Dermis blood vessel endothelial cell (primary cell): ENCODE measurements at places on chromosomes 16 and 17. TPM values are rescaled to one million over a fixed set of nuclear protein-coding genes. Genes with fewer than 3 reads are reported as not detected.

GRCh38 chr17:78022425-78022824 is 63.9 kb downstream of the TNRC6C start:
- no peak for DNase-seq

DNA sequence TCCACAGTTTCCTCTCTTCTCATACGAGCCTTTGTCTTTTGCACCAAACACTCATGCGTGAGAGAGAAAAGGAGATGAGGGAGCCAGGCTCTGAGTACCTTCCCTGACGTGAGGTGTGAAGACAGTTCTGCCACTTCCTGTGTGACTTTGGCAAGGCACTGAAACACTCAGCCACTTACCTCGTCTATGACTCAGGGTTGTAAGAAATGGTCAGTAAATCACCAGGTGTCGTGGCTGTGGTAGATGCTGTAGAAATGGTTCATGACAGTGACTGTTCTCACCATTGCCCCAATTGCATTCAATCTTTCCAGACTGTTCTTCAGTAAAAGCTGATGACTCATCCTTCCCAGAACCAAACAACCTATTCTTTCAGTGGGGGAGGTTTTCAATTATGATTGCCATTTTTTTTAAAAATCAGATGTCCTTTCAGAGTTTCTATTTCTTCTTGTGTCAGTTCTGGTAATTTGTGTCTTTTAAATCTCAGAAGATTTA is 49.2 kb upstream of the CBFA2T3 start:
- no peak for DNase-seq

- DNase-seq: no peak
These were observed 193.5 kb upstream of the KIF2B start for GRCh38 chr17:53629188-53629587.

GRCh38 chr17:4093456-4093855 is 49.4 kb downstream of the ZZEF1 start:
- no peak for DNase-seq

The DYNC1LI2 gene
- total RNA-seq: 112 and 219 TPM in 2 replicates

The IFT20 gene
- total RNA-seq: 35.3 and 61.4 TPM in 2 replicates

DNA sequence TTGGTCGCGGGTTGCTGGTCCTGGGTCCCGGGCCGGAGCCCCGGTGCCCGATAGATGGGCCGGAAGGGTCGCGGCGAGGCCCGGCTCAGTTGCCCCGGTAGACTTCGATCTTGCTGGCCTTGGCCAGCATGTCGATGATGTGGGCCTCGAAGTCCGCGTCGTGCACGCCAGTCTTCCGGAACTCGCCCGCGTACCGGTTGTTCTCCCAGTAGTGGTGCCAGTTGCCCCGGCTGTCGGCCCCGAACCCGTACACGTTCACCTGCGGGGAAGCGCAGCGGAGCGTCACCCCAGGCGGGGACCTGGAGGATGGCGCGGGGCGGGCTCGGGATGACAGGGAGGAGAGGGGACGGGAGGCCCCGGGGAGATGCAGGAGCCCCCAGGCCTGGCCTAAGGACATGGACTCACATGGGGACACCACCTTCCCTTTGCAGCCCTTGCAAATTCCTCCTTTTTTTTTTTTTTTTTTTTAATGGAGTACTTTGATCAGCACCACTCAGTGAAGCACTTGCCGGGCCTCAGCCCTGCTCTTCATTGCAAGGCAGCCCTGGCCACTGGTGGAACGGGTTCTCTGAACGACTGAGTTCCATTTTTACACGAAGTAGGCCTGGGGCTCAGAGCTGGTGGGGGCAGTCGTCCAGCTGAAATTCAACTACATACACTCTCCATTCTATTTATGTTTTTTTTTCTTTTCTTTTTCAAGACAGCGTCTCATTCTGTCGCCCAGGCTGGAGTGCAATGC is 35.1 kb downstream of the DDX19A start:
- no peak for DNase-seq

GRCh38 chr16:77459534-77460254 is 24.9 kb upstream of the ADAMTS18 start:
- DNase-seq: no peak

DNA sequence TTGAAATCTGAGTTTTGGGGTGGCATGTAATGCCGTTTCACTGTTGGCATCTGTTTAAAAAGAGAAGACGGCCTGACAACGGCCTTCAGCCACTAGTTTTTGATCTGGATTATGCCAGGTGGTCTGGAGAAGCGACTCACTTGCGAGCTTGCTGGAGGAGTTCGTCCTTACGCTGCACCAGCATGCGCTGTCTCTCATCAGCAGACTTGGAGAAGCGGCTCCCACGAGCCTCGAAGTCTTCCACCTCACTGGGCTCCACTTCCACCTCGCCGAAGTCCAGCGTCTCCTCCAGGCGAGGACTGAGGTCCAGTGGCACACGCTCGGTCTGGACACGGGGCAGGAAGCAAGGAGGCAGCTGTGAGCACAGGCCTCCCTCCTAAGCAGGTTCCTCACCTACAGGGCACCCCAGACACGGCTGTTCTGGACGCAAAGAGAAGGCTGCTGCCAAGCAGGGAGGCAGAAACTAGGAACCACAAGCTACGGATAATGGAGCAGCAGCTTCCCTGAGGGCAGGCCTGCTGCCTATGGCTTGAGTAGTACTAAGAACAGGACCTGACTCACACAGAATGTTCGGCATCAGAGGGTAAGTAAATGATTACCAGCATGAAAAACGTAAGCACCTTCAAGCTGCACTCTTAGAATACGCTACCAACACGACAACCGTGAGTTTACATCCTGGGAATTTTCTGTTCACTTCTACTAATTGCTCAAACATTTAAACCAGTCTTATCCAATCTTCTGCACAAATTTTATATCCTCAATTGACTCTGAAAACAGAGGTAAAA is 61.4 kb downstream of the AMFR start:
- DNase-seq: no peak

- DNase-seq: peak; percentile 20
These were observed 20.2 kb downstream of the NGFR start for GRCh38 chr17:49515196-49515770.

The CIBAR2 gene
- total RNA-seq: not detected in 2 replicates

DNA sequence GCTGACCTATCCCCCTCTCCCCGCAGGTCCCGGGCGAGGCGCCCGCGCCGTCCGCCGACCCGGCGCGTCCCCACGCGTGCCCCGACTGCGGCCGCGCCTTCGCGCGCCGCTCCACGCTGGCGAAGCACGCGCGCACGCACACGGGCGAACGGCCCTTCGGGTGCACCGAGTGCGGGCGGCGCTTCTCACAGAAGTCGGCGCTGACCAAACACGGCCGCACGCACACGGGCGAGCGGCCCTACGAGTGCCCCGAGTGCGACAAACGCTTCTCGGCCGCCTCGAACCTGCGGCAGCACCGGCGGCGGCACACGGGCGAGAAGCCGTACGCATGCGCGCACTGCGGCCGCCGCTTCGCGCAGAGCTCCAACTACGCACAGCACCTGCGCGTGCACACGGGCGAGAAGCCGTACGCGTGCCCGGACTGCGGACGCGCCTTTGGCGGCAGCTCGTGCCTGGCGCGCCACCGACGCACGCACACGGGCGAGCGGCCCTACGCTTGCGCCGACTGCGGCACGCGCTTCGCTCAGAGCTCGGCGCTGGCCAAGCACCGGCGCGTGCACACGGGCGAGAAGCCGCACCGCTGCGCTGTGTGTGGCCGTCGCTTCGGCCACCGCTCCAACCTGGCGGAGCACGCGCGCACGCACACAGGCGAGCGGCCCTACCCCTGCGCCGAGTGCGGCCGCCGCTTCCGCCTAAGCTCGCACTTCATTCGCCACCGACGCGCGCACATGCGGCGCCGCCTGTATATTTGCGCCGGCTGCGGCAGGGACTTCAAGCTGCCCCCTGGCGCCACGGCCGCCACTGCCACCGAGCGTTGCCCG is 10.3 kb downstream of the ZNF771 start:
- DNase-seq: peak; percentile 98

DNA sequence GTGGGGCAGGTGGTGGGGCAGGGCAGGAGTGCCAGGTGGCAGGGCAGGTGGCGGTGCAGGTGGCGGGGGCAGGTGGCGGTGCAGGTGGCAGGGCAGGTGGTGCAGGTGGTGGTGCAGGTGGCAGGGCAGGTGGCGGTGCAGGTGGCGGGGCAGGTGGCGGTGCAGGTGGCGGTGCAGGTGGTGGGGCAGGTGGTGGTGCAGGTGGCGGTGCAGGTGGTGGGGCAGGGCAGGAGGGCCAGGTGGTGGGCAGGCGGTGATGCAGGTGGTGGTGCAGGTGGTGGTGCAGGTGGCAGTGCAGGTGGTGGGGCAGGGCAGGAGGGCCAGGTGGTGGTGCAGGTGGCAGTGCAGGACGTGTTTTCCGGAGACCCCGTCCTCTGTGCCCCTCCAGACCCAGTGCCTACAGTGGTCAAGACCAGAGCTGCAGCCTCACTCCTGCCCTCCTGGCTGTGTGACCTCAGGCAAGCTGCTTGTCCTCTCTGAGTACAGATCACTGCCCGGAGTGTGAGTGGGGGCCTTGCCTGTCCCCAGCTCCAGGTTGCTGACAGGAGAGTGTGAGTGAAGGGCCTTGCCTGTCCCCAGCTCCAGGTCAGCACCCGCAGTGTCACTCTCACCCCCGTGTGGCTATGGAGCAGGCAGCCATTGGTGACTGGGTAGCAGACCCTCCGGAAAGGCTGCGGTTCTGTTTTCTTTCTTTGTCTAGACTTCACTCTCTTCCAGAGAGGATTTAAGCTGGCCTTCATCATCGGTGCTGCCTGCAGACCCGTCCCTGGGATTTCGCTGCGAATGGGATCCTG is 16.1 kb upstream of the NPTX1 start:
- no peak for DNase-seq

DNA sequence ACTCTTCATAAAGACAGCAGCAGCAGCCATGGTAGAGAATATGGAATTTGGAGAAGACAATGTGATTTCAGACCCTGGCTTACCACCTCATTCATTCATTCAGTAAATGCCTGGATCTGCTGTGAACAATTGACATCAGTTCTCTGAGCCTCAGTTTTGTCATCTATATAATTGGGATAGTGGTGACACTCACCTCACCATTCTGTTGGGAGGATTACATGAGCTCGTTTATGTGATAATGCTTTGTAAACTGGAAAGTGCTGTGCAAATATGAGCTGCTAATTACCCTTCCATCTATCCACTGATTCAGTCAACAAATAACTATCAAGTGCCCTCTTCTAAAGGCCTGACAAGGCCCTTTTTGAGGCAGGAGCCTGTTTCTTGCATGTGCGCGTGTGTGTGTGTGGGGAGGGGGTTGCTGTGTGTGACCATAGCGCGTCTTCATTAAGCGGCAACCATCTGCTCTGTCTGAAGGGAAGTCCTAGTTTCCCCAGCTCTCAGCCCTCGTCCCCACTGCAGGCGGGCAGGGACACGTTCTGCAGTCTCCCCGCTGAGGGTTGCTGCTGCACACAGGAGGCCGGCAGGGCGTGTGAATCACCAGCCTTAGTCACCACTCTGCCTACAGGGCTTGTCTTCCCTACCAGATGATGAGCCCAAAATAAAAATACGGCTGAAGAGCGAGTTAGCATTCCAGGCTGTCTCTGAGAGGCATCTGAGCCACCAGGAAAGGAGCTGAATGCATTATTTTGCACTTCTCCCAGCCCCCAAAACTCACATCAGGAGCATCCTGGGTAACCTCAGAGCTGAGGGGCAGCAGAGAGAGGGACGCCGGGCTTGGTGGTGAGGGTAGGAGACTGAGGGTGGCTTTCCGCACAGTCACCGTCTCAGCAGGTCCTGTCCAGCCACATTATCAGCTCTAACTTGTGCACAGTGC is 19.9 kb downstream of the ARL4D start:
- DNase-seq: peak; percentile 25

The GUCY2D gene
- total RNA-seq: not detected in 2 replicates

DNA sequence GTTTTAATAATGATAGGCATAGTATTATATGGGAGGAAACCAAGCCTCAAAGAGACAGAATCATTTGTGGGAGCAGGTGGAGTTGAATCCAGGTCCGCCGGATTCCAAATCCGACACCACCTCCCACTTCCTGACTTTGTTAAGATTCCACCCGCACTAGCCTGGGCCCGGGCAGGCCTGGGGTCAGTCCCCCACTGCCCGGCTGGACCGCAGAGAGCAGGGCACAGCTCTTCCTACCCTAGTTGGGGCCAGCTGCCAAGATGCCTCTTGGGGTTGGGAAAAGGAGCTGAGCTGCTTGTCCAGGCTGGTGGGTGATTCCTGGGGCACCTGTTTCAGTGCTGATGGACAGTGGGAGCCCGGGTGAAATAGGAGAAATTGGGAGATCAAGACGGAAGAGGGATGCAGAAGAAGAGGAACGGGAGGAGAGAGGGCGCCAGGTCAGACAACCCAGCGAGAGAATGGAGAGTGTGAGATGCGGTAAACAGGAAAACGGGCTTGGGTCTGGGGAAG is 53.9 kb downstream of the OR1D5 start:
- DNase-seq: peak; percentile 19

The SCNN1G gene
- 0.68 and 2.6 TPM in 2 replicates for total RNA-seq

GRCh38 chr17:74430706-74431567 is 951 bp upstream of the GPRC5C start:
- no peak for DNase-seq

DNA sequence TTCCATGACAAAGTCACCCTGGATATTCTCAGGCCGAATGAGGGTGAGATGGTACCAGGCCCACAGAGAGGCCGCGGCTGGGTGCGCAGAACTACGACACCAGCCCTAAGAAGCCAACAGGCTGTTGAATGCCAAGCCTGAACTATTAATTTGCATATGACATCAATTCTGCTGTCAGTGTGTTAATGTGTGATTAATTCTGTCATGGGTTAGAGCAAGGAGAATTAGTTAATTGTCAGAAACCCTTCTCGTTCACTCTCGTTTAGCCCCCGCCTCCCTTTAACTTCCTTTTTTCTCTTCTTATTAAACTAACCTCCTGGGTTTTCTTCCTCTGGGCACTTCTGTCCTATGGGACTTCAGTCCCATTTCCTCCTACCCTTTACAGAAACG is 123.4 kb downstream of the ZFHX3 start:
- DNase-seq: no peak

- DNase-seq: no peak
These were observed 4.2 kb upstream of the ARL2BP start for GRCh38 chr16:57240851-57241250.

The ESRP2 gene
- total RNA-seq: 3.6 and 4.1 TPM in 2 replicates

The CNTD1 gene
- total RNA-seq: 0.34 TPM in 1 of 2 replicates, not detected in the other

The CASKIN1 gene
- total RNA-seq: 0.05 and 0.17 TPM in 2 replicates

- DNase-seq: peak; percentile 62
These were observed 506 bp downstream of the CAMKK1 start for GRCh38 chr17:3892095-3892998.

The FOXK2 gene
- 35.1 and 38.2 TPM in 2 replicates for total RNA-seq

DNA sequence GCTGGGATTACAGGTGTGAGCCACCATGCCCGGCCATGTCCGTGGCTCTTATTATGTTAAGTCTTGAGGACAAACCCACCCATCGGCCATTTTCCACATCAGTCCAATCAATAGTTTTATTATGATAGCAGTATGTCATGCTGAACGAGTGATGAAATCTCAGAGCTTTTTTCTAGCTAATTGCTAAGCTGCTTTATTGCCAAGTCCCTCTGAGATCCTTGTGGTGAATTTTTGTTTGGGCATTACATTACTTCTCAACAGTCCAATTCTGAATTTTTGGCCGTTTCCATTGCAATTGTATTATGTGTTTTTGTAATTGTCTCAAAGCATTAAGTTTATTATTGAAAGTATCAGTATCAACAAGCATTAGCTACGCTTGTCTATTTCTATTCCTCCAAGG is 10.9 kb downstream of the RNF112 start:
- no peak for DNase-seq
